Activated CD4-positive, alpha-beta T cell treated with anti-CD3 and anti-CD28 coated beads, Interleukin-2, amount 50 U/mL, for 48 hours (primary cell): ENCODE measurements at places on chromosomes 13 and 19.

- DNase-seq: no peak
Observed at GRCh38 chr19:58406818-58407657, 1.4 kb upstream of the ZNF584 start.

GRCh38 chr13:22837980-22838647 is 342.7 kb upstream of the SGCG start:
- DNase-seq: no peak

DNA sequence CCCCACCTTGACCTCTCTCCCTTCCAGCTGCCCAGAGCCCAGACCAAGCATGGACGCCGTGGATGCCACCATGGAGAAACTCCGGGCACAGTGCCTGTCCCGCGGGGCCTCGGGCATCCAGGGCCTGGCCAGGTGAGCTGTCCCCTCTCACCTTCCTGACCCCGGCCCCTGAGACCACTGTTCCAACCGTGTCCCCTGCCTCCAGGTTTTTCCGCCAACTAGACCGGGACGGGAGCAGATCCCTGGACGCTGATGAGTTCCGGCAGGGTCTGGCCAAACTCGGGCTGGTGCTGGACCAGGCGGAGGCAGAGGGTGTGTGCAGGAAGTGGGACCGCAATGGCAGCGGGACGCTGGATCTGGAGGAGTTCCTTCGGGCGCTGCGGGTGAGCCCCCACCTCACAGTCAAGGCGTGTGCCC is 312 bp downstream of the CAPS start:
- no peak for DNase-seq

DNA sequence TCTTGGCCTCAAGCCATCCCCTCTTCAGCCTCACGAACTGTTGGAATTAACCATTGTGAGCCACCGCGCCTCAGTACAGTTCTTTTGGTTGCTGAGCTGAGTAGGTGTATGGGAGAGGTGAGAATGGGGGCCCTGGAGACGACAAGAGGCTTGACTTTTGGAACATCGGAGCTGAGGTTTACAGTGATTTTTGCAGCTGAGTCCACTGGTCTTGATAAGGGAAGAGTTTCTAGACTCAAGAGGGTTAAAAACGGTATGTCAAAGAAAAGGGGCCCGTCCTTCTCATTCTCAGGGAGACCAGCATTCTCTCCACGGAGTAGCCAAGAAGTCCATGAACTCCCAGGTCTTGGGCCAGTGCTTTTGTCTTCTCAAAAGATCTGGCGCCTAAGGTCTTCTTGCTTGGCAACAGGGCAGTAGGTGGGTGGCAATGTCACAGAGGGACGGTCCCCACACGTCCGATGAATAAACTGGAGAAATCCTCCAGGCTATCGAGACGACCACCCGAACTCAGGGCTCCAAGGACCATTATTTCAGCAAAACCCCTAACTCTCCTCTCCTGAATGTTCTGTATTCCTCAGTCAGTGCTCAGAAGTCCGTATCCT is 6.4 kb upstream of the QTRT1 start:
- DNase-seq: no peak

- no peak for DNase-seq
Observed at GRCh38 chr13:57558051-57558467, 73.5 kb upstream of the PCDH17 start.

GRCh38 chr19:2048959-2049740 is 1.9 kb downstream of the MKNK2 start:
- no peak for DNase-seq

GRCh38 chr19:38263689-38264485 is 486 bp upstream of the SPINT2 start:
- DNase-seq: peak; percentile 78

DNA sequence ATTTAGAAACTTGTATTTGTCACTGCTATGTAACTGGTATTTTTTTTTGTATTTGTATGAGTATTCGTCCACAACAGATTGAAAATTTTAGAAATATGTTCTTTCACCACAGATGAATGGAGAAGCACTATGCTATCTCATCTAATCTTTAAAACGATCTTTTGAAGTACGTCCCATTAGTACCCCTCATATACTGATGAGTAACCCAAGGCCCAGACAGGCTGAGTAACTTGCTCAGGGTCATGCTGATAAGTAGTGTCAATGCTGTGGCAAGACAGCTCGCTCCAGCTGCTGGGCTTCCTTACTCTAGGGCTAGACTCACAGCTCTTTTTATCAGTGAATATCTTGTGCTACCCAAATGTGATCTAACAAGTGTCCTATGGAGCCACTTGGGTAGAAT is 154.2 kb downstream of the SUCLA2 start:
- DNase-seq: no peak

GRCh38 chr13:46893221-46893740 is 3.6 kb downstream of the HTR2A start:
- DNase-seq: no peak

DNA sequence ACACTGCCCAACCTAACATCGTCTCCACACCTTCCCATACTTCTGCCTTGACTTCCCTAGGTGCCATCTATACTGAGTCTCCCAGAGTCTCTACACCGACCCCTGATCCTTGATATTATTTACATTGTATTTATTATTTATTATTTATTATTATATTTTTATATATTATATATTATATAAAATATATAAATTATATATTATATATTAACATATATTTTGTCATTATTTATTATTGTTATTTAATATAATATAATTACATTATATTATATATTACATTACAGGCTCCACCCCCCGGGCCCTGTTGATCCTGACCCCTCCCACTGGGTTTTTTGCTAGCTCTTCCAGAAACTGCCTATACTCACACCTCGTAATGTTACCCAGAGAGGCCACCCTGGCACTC is 18.4 kb upstream of the TOMM40 start:
- no peak for DNase-seq

DNA sequence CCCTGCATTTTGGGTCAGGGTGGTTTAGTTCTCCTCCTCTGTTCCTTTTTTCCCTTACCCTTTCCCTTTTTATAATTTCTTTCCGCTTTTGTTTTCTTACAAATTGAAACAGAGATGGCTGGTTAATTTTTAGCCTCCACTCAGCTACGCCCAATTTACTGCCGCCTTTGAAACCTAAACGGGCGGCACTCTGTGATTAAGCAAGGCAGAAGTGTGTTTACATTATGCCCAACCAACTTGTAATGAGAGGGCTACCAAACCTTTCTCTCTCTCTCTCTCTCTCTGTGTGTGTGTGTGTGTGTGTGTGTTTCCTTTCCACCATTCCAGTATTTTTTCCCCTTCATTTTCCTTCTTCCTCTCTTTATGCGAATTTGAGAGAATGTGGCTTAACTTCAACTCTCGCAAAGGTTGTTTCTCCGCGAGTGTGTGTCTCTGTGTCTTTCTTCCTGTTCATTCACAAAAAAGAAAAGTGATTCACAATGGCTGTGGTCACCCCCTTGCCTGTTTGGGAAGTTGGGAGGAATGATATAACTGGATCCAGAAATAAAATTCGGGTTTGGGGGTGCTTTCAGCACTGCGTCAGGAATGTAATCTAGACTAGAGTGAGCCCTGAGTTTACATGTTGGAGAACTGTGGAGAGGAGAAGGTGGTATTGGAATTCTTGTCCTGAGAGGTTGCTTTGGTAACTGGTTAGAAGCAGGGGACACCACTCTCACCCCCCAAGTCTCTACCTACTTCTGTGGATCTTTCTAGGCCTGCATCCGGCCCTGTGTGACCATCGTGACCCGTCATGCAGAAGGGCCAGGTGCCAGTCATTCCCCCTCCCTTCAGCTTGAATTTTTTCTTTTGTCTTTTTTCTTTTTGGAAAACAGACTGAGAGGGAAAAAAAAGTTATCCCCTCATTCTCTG is 31.4 kb downstream of the NFIX start:
- no peak for DNase-seq

- peak; percentile 79 for DNase-seq
Observed at GRCh38 chr19:4636151-4636717, 3.1 kb upstream of the TNFAIP8L1 start.

- no peak for DNase-seq
Observed at GRCh38 chr13:83867708-83868107, 14.6 kb downstream of the SLITRK1 start.

GRCh38 chr13:41970022-41970421 is 9.1 kb upstream of the VWA8 start:
- no peak for DNase-seq

GRCh38 chr13:52414963-52415362 is 9.0 kb upstream of the THSD1 start:
- no peak for DNase-seq

DNA sequence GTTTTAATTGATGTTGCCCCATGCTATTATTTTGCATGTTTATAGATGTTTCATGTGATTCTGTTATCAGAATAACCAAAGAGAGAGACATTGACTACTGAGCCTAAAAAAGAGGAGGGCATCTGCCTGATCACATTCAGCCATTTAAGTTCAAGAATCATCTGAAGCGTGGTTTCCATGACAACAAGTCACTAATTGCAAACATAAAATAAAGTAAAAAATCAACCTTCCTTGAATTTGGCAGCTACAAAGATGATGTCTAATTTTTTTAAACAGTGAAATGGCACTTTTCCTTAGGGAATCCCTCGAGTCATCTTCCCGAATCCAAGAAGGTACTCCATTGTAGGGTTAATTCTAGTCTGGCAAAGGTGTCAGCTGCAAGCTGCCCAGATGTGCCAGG is 884.2 kb downstream of the DIAPH3 start:
- DNase-seq: no peak

DNA sequence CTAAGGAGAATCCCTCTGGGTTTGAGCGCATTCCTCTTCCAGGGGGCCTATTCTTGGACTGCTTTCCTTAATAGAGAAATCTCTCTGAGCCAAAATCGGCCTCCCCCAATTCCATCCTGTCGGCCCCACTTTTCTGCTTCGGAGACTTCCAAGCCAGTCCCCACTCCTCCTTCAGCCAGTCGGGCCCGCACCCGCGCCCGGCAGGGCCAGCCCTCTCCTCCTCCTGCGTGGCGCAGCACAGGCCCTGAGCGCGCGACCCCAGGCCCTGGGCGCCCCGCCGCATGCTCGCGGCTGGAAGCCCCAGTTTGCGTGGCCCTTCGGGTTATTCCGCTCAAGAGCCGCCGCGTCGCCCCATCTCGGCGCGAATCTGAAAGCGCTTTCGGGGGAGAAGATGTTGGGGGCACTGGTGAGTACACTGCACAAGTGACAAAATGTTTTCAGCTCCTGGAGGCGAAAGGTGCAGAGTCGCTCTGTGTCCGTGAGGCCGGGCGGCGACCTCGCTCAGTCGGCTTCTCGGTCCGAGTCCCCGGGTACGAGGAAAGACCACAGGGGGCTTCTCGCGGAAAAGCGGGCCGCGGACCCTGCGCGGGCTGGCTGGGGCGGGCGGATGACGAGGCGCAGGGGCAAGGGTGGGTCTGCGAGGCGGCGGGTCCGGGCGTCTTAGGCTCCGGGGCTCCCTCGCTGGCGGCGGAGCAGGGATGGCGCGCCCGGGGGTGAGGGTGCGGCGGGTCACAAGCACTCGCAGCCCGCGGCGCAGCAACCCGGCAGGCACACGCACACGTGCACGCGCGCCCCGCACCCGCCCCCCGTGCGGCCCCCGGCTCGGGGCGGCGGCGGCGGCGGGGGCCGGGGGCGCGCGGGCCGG is at the start of gene IL17D:
Gene IL17D, plus strand, starts transcription at position 785 of the 865 bp plus-strand sequence. CDS start 303 bp downstream, outside the sequence.
- peak; percentile 41 for DNase-seq

- DNase-seq: no peak
Observed at GRCh38 chr13:52760077-52760476, 20.5 kb upstream of the CNMD start.

- no peak for DNase-seq
Observed at GRCh38 chr13:110217811-110218210, 89.1 kb downstream of the COL4A1 start.

DNA sequence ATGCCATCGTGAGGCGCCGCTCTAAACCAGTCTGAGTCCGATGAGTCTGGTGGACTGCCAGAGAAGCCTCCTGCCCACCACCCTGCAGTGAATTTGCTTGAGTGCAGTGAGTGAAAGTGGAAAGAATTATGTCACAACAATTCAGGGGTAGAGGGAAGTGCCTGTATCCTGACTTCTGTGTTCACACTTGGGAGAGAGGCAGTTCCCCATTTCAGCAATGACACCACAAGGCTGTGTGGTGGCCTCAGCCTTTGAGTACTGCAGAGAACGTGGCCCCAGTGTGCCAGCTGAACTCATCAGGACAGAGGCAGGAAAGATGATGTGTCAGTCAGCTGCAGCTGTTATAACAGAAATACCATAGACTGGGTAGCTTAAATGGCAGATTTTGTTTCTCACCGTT is 155.6 kb downstream of the COG6 start:
- no peak for DNase-seq

GRCh38 chr13:44350775-44351504 is 22.7 kb upstream of the SERP2 start:
- DNase-seq: no peak

- no peak for DNase-seq
Observed at GRCh38 chr19:33458807-33459206, 62.8 kb downstream of the PEPD start.

DNA sequence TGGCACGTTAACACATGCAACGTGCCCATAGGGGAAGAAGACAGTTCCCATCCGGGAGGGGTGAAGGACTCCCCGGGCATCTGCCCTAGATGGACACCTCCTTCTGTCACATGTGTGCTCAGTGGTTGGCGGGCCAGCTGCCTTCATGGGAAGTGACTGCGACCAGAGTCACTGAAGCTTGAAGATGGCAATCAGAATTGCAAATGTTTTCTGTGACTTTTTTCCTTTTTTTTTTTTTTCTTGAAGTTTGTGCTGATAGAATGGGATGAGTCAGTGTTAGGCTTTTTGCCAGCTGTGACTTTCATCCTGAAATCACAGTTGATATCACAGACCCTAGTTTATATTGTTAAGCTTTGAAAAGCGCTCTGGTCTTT is 109.2 kb upstream of the MCF2L start:
- no peak for DNase-seq

- no peak for DNase-seq
Observed at GRCh38 chr19:5017235-5017634, 48.3 kb downstream of the KDM4B start.

DNA sequence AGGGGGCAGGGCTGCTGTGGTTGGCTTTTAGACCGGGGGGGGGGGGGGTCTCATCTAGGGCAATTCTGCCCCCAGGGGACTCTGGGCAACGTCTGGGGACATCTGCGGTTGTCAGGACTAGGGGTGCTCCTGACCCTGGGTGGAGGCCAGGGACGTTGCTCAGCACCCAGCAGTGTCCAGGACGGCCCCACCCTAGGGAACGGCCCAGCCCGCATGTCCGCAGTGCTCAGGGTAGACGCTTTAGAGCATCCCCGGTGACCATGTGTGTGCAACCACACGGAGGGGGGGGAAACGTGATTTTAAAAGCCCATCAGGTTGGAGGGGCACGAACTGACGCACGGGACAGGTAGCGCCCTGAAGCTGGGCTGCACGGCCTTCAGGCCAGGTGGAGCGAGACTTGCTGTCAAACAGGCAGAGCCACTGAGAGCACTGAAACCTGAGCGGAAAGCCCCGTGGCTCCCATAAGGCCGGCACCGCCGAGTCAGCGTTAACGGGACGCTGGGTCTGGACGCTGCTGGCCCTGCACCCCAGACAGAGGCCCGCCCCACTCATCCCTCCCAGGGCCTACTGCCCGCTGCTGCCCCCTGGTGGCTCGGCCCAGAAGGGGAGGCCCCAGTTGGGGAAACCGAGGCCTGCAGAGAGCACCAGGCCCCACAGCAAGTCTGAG is 8.3 kb downstream of the CACTIN start:
- peak; percentile 68 for DNase-seq

- DNase-seq: no peak
Observed at GRCh38 chr13:58728126-58728525, 1096.6 kb downstream of the PCDH17 start.

GRCh38 chr19:55463583-55464031 is 944 bp downstream of the C19orf85 start:
- DNase-seq: no peak

- DNase-seq: no peak
Observed at GRCh38 chr19:40642757-40643305, 41.7 kb downstream of the LTBP4 start.
